NCI-H1436 (cell line): ENCODE measurements at places on chromosomes 2 and 18.

DNA sequence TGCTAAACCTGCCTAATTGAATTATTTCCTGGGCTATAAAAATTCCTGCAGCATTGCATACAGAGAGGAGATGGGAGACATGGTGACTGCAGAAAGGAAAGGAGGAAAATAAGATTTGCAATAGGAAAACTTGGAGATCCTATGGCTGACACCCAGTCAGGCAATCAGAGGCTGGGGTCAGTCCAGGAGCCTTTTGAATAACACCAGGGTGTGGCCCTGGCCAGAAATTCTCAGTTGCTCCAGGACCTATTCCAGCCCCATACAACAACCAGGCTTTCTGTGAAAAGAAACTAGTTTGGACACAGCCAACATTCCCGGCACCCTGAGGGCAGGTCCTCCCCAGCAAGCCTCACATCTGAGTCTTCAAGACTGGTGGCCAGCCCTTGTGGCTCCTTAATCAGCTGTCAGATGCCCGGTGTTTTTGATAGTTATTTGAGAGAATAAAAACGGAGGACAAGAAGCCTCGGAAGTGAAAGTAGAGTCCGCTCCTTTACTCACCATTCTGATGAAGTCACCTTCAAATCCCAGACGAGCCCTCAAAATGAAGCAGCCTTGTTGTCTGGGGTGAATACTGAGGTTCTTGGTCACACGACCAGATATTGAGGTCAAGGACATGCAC is 31.1 kb upstream of the GMCL1 start:
- DNase-seq: no peak

DNA sequence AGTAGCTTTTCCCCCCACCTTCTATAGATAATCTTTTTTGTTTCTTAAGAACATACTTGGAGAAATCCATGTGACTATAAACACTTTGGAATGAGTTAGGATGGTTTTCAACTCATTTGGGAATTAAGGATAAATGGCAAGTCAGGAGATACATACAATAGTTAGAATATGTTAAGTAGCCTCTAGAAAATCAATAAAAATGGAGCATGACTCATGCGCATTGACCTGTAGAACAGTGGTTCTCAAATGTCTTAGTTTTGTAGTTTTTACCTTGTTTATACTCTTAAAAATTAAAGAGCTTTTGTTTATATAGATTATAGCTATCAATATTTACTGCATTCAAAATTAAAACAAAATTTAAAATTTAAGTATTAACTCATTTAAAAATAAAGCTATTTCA is 24.7 kb downstream of the NUP35 start:
- no peak for DNase-seq

DNA sequence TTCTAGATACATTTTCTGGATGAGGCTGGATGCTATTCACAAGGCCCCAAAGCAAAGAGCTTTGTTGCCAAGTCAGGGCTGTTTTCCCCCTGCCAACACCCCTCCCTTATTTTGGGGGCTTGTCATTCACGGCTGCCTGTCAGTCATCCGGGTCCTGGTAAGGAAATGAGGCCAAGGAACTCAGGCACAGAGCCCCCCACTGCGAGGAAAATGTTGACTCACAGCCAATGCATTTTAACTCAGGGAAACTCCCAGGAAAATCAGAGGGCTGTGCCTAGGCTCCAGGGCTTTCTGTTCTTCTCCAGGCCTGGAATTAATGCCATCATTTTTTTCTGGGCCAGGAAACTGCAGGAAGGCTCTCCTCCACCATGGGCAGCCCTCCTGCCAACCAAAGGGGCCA is 241.1 kb downstream of the SMAD2 start:
- no peak for DNase-seq

- no peak for DNase-seq
Measured at GRCh38 chr2:232240906-232241305, 137.6 kb upstream of the ALPP start.

DNA sequence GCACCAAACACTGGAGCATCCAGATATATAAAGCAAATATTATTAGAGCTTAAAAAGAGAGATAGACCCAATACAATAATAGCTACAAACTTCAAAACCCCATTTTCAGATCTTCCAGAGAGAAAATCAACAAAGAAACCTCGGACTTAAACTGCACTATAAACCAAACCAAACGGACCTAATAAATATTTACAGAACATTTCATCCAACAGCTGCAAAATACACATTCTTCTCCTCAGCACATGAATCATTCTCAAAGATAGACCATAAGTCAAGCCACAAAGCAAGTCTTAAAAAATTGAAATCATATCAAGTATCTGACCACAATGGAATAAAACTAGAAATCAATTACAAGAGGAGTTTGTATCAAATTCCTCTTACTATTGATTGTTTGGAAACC is 140.2 kb upstream of the OTOS start:
- no peak for DNase-seq

DNA sequence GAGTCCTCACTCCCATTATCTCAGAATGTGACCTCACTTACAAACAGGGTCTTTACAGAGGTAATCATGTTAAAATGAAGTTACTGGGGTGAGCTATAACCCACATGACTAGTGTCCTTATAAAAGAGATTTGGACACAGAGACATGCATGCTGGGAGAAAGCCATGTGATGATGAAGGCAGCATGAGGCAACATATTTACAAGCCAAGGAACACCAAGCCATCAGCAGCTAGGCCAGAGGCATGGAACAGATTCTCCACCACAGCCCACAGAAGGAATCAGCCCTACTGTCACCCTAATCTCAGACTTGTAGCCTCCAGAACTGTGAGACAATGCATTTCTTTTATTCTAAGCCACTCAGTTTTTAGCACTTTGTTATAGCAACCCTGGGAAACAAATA is 171.9 kb downstream of the EN1 start:
- DNase-seq: no peak

DNA sequence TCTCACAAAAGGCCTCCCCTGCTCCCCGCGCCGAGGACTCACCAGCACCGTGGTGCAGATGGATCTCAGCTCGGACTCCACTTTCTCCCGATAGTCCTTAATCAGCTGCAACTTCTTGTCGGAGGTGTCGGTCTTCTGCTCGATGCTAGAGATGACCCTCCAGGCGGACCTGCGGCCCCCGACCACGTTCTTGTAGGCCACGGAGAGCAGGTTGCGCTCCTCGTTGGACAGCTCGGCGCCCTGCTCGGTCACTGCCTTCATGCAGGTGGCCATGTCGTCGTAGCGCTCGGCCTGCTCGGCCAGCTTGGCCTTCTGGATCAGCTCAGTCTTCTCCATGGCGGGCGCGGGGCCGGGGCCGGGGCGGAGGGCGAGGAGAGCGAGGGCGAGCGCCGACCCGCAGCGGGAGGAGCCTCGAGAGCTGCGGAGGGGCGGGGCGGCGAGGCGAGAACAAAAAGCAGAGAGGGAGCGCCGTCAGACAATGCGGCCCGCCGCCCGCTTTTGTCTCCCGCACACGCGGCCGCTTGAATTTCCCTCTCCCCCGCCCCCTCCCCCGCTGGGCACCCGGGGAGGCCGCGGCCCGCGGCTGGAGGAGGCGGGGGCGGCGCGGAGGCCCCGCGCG is 571 bp downstream of the YWHAQ start:
- peak; percentile 79 for DNase-seq

DNA sequence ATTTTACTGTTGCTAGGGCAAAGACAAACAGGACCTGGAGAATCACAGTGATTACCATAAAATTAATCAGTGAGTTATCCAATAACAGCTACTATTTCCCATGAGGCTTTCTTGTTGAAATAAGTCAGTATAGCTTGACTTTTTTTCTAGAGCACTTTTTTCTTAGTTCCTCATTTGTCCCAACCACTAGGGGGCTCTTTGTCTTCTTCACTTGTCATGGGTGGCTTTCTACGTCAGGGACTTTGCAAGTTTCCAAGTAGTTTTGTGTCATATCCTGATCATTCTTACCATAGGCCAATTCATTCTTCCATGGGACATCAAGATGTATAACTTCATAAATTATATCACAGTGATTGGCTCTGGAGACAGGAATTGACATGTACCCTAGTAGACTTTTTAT is 1019.6 kb upstream of the PIK3C3 start:
- no peak for DNase-seq

GRCh38 chr2:235641956-235642355 is 148.1 kb downstream of the AGAP1 start:
- no peak for DNase-seq

DNA sequence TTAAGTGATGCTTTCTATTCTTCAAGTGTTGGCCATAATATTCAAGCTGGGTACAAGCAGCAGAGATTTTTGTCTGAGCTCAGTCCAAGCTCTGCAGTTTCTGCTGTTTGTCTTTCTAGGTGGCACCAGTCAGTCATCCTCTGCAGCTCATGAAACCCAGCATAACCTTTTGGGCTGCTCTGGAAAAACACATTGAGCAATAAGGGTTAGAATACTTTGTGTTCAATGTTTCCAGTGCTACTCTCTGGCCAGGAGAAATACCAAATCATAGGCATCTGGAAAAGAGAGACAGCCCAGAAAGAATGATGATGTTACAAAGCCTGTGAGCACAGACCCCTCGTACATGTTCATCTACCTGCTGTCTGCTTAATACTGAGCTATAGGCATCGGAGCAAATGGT is 19.5 kb upstream of the WIPF1 start:
- no peak for DNase-seq

GRCh38 chr2:21438949-21439348 is 315.2 kb downstream of the TDRD15 start:
- DNase-seq: no peak

- no peak for DNase-seq
Measured at GRCh38 chr2:128903637-128904036, 585.0 kb upstream of the HS6ST1 start.

DNA sequence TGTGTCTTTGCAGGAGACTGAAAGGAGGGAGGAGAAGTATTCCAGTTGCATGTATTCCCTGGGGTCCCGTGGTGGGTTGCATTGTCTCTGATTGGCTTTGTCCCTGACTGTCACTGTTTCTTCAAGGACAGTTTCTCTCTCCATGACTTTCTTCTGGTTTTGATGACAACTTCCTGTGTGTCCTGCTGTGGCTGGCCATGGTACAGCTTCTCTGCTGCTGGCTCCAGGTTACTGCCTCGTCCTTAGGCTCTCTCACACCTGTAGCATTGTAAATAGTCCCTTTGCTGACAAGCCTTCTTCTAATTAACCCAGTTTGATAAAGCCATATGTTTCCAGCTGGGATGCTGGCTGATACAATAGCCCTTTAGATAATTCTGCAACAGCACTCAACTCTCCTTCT is 129.0 kb downstream of the LPIN1 start:
- DNase-seq: no peak

- DNase-seq: no peak
Measured at GRCh38 chr2:173872714-173873113, 92.5 kb downstream of the SP3 start.

DNA sequence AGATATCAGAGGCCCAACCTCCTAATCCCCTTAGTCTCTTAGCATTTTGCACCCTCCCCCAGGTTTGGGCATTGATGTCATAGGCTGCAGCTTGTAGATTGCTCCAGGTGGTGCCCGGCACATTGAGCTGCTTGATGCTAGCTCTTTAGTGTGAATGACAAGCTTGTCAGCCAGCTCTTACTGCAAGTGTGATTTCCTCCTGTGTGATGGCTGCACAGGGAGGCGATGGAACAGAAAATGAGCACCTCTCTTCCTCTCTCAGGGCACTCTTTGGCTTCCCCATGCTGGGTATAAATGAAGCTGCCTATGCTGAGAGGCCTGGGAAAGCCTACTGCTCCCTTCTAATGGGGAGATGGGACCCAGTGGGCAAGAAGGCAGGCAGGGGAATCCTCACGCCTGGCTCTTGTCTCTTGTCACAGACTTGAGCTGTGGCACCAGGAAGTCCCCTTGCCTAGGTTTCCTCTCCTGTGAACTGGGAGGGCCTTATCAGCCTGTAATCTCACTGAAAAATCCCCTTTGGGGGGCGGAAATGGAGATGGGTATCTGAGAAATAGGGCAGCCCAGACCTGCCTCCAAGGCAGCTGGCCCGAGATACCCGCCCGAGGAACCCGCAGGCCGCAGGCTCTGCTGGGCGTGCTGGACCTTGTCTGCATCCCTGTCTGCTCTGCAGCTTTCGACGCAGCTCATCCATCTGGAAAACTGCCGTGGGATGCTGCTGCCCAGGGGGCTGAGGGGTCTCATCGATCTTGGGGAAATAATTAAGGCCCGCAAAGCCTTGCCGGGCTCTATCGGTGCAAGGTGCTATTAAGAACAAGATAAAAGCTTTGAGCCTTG is 163.5 kb upstream of the CXCR4 start:
- DNase-seq: peak; percentile 20

DNA sequence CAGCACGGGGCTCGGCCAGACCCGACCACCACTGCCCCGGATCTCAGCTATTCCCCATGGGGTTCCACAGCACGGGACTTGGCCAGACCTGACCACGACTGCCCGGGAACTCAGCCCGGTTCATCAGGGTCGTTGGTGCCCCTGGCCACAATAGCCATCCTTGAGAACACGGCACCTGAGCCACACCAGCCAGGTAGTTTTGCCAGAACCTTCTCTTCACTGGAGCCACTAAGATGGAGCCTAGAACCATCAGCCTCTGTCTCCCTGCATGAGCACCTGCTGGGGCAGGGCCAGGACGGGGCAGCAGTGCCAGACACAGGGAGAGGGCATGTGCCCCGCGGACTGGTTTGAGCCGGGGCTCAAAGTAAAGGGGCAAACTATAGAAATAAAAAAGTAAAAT is 11.4 kb upstream of the KCNG2 start:
- DNase-seq: no peak

DNA sequence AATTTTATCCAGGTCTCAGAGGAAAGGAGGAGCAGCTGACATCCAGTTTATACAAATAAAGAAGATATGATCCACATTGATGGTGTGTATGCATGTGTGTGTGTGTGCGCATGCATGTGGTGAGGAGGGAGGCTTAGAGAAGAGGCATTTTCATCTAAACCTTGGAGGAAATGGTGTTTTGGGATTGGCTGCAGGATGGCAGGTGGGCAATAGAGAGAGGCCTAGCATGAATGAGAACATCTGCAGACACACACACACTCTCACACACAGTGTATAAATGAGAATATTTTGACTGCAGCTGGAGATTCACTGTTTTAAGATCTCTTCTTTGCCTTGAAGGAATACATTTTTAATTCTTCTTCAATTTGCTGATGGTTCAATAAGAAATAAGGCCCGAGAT is 61.7 kb upstream of the TMEM17 start:
- DNase-seq: no peak
